Activated naive CD8-positive, alpha-beta T cell treated with anti-CD3 and anti-CD28 coated beads, Interleukin-2, amount 10 ng/mL, durations not matched to agents 7 days and 5 days (primary cell): ENCODE measurements at places on chromosomes 6 and 20. TPM values are rescaled to one million over a fixed set of nuclear protein-coding genes. Genes with fewer than 3 reads are reported as not detected.
A peak's percentile ranks its signal among the peaks of the same experiment; 100 is the strongest.

GRCh38 chr6:158631678-158632537 is 12.6 kb downstream of the DYNLT1 start:
- peak overlapping the region; percentile 66 for H3K27ac ChIP-seq
- no peak for DNase-seq
- H3K4me1 ChIP-seq: peaks cover 36% of the 10 kb centered on the region
- H3K36me3 ChIP-seq: peaks cover 30% of the 10 kb centered on the region
- H3K4me3 ChIP-seq: no peak overlapping the region

GRCh38 chr6:2158596-2159271 is 86.7 kb downstream of the GMDS start:
- no peaks in the 10 kb centered on the region for H3K36me3 ChIP-seq
- peaks cover 7% of the 10 kb centered on the region for H3K27me3 ChIP-seq
- peaks cover 26% of the 10 kb centered on the region for H3K4me1 ChIP-seq
- H3K4me3 ChIP-seq: no peak overlapping the region
- no peak overlapping the region for H3K27ac ChIP-seq

GRCh38 chr6:149217466-149217888 is 100.0 kb upstream of the TAB2 start:
- peaks cover 20% of the 10 kb centered on the region for H3K4me1 ChIP-seq
- peaks cover 29% of the 10 kb centered on the region for H3K36me3 ChIP-seq
- no peak overlapping the region for H3K27ac ChIP-seq

- H3K27ac ChIP-seq: peak overlapping the region; percentile 94
- peaks cover 20% of the 10 kb centered on the region for H3K4me1 ChIP-seq
- no peak for DNase-seq
- H3K36me3 ChIP-seq: no peaks in the 10 kb centered on the region
- peak overlapping the region; percentile 87 for H3K4me3 ChIP-seq
These were observed 9.3 kb upstream of the NQO2 start for GRCh38 chr6:2990248-2990931.

DNA sequence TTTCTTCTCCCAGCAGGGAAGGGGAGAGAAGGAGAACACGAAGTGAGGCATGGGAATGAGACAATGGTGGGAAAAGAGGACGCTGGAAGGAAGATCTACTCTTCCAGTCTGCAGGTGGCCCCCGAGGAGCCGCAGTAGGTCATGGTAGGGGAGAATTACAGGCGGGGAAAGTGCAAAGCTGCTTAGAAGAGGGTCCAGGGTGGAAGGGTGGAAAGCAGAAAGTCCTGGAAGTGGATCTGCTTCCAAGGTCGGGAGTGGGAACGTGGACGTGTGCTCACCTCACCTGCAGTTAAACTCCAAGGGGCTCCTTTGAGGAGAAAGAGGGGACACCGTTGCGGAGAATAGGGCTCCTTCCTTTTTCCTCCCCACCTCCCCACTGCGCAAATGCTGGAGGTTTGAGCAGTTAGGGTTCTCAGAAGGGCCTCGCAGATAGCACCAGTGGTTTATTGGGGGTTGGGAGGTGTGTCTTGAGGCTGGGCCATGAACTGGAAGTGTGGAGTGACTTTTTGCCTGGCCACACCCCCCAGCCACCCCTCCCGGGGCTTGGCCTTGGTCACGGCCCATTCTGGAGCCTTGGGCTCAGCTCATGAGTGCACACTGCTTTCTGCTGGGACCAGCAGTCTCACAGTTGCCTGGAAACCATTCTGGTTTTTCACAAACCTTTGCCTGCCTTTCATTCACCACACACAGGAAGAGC is 100.4 kb upstream of the MLN start:
- peak overlapping the region; percentile 96 for H3K27ac ChIP-seq
- peak; percentile 89 for DNase-seq
- peaks cover 2% of the 10 kb centered on the region for H3K27me3 ChIP-seq
- H3K4me1 ChIP-seq: peaks cover 68% of the 10 kb centered on the region

GRCh38 chr20:24816907-24817306 is 132.2 kb upstream of the CST7 start:
- H3K36me3 ChIP-seq: no peaks in the 10 kb centered on the region
- no peaks in the 10 kb centered on the region for H3K27me3 ChIP-seq
- peaks cover 6% of the 10 kb centered on the region for H3K4me1 ChIP-seq
- DNase-seq: no peak
- no peak overlapping the region for H3K4me3 ChIP-seq

CTAGE9 gene
- not detected for total RNA-seq

GRCh38 chr20:55513954-55514353 is 491.4 kb downstream of the CBLN4 start:
- no peak overlapping the region for H3K27ac ChIP-seq
- H3K4me3 ChIP-seq: no peak overlapping the region
- no peaks in the 10 kb centered on the region for H3K4me1 ChIP-seq
- no peaks in the 10 kb centered on the region for H3K27me3 ChIP-seq
- H3K36me3 ChIP-seq: no peaks in the 10 kb centered on the region

OR2B6 gene
- total RNA-seq: not detected
